Left forelimb (tissue), 1 donor: ENCODE measurements at places on chromosomes 5 and 9.

- DNase-seq, result no peak
Measured at GRCh38 chr9:112725961-112726360, 8.0 kb upstream of the INIP start.

GRCh38 chr5:4164167-4164566 lies 568.5 kb downstream of the IRX1 start:
- no peak for DNase-seq

- DNase-seq, result no peak
Measured at GRCh38 chr5:57537811-57538210, 55.2 kb upstream of the ACTBL2 start.

GRCh38 chr5:159310511-159310910 lies 19.8 kb downstream of the IL12B start:
- no peak for DNase-seq

DNA sequence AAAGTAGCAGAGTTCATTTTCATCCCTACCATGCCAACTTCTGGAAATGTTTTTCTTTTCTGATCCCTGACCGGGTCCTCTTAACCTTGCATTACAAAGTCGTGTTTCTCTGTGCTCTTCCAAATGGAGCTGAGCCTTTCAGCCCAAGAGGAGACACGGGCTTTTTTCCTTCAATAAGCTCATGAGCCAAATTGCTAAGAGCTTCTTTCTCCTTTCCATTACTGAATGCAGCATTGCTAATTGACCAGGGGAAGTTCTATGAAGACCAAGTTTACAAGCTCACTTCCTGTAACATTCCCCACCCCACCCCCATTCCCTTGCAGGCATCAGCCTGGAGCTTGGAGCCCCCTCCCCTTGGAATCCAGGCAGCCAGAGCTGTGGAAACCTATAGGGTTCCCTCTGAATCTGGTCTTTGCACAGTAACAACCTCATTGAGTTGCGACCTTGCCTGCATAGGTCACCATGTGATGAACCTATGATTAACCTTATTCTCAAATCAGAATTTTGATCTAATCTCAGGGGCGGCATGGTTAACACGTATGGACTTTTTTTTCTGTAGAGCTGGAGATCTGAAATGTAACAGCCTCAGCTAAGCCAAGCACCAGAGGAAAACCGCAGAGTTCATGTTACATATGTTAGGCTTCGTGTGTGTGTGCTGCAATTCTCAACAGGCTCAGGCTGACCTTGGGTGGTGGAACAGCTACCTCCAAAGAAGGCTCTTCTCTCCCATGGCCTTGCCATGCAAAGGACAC lies 395.7 kb upstream of the ZNF462 start:
- DNase-seq, result no peak

DNA sequence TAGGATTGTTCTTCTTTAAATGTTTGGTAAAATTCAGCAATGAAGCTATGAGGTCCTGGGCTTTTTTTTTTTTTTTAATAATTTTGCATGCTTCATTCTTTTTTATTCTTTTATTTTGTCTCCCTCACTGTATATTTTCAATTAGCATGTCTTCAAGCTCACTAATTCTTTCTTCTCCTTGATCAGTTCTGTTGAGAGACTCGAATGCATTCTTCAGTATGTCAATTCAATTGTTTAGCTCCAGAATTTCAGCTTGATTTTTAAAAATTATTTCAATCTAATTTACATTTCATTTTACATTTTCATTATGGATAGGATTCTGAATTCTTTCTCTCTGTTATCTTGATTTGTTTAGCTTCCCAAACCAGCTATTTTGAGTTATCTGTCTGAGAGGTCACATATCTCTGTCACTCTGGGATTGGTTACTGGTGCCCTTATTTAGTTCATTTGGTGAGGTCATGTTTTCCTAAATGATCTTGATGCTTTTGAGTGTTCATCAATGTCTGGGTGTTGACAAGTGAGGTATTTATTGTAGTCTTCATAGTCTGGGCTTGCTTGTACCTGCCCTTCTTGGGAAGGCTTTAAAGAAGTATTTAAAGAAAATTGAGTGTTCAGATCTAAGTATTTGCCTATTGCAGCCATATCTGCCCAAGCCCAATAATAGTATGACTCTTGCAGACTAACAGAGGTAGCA lies 9.1 kb downstream of the LURAP1L start:
- DNase-seq, result no peak

- no peak for DNase-seq
Measured at GRCh38 chr5:106415541-106415940, 1255.2 kb downstream of the EFNA5 start.

GRCh38 chr9:126128494-126129142 lies 198.0 kb upstream of the MVB12B start:
- peak; percentile 40 for DNase-seq

DNA sequence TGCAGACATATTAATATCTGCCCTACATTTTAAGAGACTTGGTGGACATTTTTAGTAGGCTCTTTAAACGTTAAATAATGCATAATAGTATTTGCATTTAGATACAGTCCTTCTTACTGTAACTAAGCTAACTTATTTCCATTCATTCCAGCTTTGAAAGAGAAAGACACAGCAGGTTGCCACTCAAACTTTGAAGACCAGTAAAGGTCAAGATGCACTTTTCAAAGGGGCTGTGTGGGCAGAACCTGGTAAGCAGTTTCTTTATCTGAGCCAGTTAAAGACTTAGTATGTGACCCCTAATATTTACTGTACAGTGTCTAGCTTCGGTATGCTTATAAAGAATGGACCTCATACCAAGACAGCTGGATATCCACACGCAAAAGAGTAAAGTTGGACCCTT lies 20.8 kb downstream of the PLGRKT start:
- DNase-seq, result no peak

DNA sequence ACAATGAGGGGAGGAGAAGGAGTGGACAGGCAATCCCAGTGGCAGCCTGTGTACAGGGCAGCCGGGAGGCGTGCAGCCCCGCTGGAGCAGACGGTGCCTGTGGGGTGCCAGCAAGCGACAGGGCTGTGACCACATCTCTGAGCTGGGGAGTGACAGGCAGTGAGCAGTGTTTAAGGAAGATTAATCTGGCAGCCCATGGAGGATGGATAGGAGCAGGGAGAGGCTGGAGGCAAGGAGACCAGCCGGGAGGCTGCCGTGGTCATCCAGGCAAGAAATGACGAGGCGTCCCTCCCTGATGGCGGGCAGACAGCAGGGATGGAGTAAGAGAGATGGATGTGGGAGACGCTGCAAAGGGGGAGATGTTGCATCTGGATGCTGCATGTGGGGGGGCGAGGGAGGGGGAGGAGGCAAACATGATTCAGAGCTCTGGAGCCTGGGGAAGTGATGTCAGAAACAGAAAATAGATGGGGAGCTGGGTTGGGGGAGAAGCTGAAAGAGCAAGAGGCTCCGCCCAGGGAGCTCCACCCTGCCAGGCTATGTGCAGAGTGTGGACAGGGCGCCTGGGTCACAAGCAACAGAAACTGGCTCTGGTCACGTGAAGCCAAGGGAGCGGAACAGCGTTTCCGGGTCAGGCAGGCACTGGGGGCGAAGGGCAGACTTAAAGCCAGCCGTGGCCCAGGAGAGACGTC lies 12.6 kb downstream of the UNC5A start:
- DNase-seq, result no peak

- DNase-seq, result no peak
Measured at GRCh38 chr9:35669331-35670145, 4.2 kb upstream of the CA9 start.

DNA sequence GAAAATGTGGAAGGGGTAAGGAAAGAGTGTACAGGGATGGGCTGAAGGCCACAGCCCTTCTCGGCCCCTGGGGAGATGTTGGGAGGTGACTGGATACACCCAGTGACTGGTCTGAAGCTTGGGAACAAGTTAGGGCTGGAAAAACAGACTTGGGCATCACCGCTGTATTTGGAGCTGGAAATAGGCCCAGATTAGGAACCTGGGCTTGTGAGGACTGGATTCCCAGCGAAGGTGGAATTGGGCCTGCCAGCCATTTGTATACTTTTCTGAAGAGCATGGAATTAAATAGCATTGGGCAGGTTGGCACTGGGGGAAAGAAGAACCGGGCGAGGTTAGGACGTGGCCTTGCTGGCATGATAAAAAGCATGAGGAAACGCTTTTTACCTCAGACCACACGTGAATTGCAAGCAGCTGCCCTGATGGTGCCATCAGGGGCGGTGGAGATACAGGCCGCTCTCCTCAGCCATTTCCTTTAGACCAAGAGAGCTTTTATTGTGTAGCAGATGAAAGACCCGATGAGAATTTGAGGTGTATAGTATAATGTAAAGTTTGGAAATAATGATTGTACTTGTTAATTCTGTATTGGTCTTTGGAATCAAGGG lies 37.8 kb downstream of the OTULIN start:
- DNase-seq, result no peak

DNA sequence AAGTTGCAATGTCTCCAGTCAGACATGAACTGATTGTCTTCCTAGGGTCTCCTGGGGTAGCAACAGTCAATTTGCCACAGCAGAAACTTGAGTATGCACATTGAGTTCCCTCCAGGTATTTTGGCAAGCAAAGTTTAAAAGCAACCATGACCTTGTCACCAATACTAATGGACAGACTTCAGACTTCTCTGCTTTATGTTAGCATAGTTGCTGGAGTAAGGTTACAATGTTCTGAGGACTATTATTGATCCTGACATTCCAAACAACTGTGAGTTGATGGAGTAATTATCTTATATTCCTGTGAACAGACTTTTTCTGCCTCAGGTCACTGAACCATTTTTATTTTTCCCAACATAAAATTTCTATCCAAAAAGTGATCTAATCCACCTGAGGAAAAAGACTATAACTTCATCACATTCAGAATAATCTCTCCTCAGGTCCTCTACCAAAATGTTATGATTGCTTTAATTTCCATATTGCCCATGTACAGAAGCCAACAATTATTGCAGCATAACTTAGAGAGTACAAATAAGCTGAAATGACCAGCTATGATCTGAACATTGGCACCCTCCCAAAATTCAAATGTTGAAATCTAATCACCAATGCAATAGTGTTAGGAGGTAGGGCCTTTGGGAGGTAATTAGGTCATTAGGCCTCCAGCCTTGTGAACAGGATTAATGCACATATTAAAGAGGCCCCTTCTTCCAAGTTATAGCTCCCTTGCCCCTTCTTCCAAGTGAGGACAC lies 228.3 kb downstream of the PDE4D start:
- no peak for DNase-seq
